ENCODE measurements at places on chromosomes 5 and 9. TPM values are rescaled to one million over a fixed set of nuclear protein-coding genes. Genes with fewer than 3 reads are reported as not detected.

- no peak for DNase-seq
Measured at GRCh38 chr9:27090711-27091110, 18.3 kb upstream of the TEK start.

Gene DDX4
- total RNA-seq = not detected

- no peak for DNase-seq
Measured at GRCh38 chr9:15304632-15305031, 2.4 kb downstream of the TTC39B start.

GRCh38 chr9:105413525-105413924, 34.3 kb upstream of the FSD1L start:
- DNase-seq = peak; percentile 53

GRCh38 chr9:91951944-91952520, 2.0 kb upstream of the ROR2 start:
- peak; percentile 41 for DNase-seq

GRCh38 chr9:27344776-27345175, 47.8 kb upstream of the EQTN start:
- no peak for DNase-seq

Gene SPATA31A6
- total RNA-seq = not detected

DNA sequence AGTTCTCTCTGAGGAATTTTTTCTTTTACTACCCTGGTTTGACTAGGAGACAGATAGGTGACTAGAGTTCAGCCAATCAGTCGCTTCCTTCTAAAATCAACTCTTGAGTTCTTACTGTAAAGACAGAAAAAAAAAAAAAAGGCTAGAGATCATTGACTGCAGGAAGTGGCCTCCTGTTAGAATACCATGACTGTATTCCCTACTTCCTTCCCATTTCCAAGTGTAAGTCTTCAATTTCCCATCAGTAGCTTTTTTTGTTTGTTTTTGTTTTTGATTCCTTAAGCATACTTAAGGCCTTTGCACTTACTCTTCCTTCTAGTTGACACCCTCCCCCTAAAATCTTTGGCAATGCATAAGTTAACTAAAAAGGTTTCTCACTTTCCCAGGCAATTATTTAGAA, 154.3 kb downstream of the HMHB1 start:
- no peak for DNase-seq

Gene JADE2
- 13.9 TPM for total RNA-seq

GRCh38 chr5:42905827-42906226, 94.1 kb upstream of the SELENOP start:
- DNase-seq = no peak
